ENCODE measurements at places on chromosomes 6 and 20.

GRCh38 chr20:42775037-42775436 is 414.7 kb downstream of the PTPRT start:
- no peak for DNase-seq

GRCh38 chr6:145845557-145845956 is 31.0 kb upstream of the FBXO30 start:
- DNase-seq = no peak

GRCh38 chr20:60036746-60037499 is 78.7 kb downstream of the CDH26 start:
- peak; percentile 42 for DNase-seq

DNA sequence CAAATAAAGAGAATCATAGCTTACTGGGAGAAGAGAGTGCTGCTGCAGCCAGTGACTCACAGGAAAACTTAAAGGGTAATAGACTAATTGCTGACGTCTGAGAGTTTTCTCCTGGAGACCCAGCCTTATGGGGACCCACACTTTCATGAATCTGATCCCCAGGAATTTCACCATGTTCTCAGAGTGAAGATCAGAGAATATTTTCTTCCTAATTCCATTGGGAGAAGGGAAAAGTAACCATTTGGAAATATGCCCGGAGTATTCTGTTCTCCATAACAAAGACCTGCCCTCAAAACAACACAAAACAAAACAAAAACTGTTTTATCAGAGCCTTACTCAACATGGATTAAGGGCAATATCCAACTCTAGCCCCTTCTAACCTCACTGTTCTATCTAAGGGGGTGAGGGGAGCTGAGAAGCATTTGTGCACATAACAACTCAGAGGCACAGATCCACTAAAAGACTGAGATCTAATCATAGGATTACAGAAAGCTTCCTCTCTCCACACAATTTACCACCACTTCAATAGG is 168.2 kb upstream of the SSTR4 start:
- no peak for DNase-seq

DNA sequence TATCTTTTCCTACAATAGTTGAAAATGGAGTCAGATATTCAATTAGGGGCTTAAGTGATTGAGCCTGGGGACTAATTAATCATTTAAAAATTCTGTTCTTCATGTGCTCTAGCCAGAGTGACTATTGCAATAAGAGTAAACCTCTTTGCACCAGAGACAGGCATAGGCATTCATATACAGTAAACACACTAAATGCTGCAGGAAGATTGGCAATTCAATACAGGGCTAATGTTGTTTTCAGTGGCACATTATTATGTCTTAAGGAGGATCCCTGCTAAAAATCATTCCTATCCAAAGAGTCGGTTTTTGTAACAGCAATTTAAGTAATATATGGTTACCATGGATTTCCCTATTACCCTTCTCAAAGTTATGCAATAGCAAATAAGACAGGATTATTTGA is 1.2 kb downstream of the PDE7B start:
- DNase-seq = peak; percentile 42

DNA sequence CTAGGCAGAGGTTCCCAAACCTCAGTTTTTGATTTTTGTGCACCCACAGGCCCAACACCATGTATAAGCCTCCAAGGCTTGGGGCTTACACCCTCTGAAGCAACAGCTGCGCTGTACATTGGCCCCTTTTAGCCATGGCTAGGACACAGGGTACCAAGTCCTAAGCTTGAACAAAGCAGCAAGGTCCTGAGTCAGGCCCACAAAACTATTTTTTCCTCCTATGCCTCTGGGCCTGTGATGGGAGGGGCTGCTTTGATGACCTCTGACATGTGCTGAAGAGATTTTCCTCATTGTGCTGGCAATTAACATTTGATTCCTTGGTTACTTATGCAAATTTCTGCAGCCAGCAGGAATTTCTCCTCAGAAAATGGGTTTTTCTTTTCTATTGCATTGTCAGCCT is 262.2 kb upstream of the CEP162 start:
- DNase-seq = no peak

GRCh38 chr20:51385646-51386530 is 156.6 kb downstream of the NFATC2 start:
- peak; percentile 55 for DNase-seq

DNA sequence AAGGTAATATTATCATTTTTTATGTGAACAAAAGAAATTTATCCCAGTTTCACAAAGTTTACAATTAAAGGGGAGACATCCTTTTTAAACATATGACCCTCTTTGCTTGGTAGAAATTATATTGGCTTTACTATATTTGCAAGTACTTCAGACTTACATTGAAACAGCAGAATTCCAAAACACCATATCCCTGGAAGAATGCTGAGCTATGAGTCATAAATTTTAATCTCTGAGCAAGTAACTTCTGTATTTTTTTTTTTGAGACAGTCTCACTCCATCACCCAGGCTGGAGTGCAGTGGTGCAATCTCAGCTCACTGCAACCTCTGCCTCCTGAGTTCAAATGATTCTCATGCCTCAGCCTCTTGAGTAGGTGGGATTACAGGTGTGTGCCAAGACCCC is 240.4 kb downstream of the TBC1D32 start:
- peak; percentile 73 for DNase-seq

- DNase-seq = no peak
Measured at GRCh38 chr20:43971267-43971666, 56.6 kb downstream of the TOX2 start.

DNA sequence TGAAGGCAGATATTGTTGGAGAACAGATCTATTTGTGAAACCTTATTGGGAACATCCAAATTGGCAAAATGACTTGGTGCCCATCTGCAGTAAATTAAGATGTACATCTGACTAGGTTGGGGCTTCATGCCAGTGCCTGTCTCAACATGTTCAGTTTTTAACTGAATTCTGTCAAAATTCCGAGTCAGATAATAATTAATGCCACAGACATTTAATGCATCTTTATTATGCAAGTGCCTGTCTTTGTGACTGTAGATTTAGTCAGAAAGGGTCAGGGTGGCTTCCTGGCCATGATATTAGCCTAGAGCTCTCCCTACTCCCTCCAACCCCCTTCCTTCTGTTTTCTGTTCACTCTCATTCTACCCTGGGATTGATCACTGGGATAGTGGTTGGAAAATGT is 199.3 kb upstream of the FLRT3 start:
- DNase-seq = no peak

GRCh38 chr6:114735025-114735735 is 392.4 kb upstream of the HS3ST5 start:
- DNase-seq = no peak

DNA sequence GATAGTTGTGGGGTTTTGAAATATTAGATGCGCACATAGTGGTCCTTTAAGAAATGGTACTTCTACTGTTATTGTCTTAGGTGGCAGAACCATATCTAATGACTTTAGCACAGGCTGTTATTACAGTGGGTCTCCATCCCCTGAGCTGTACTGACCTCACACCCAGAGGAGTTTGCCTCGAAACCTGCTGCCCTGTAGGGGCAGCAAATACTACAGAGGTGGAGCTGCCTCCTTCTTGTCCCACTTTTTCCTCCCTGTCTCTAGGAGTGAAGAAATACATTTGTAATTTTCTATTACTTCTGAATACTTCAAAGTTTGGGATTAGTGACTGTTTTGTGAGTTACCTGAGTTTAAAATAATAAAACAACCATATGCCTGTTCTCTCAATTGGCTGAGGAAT is 8.2 kb downstream of the TRIM31 start:
- DNase-seq = no peak

- no peak for DNase-seq
Measured at GRCh38 chr6:163188746-163189145, 225.8 kb upstream of the QKI start.

DNA sequence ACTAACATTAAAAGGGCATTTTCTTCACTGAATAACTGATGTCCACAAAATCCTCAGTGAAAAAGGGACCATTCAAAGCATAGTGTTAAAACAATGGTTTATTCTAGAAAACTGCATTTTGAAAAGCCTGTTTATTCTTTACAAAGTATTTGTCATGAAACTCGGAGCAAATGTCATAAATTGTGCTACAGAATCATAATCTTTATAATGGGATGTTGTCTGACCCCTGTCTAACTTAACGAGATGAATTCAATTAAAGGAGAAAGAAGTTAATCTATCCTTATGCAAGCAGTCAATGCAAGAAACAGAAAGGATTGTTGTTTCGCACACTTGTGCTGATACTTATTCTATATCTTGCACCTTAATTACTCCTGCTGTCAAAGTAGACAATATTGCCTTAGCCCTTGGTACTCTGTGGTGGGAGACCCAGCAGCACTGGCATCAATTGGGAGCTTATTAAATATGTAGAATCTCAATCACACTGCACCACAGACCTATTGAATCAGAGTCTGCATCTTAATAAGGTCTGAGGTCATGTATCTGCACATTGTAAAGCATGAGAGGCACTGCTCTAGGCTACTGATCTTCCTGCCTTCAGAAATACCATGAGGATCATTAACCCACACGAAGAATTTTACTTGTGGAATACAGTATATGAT is 708.3 kb downstream of the HDGFL1 start:
- no peak for DNase-seq

GRCh38 chr6:170454512-170455285 is 98.4 kb downstream of the PSMB1 start:
- no peak for DNase-seq

GRCh38 chr20:64164123-64164836 is at the start of gene MYT1:
Gene MYT1, plus strand, starts transcription at chr20:64164452. Its CDS starts 34,410 bp downstream, at chr20:64198862.
- no peak for DNase-seq

DNA sequence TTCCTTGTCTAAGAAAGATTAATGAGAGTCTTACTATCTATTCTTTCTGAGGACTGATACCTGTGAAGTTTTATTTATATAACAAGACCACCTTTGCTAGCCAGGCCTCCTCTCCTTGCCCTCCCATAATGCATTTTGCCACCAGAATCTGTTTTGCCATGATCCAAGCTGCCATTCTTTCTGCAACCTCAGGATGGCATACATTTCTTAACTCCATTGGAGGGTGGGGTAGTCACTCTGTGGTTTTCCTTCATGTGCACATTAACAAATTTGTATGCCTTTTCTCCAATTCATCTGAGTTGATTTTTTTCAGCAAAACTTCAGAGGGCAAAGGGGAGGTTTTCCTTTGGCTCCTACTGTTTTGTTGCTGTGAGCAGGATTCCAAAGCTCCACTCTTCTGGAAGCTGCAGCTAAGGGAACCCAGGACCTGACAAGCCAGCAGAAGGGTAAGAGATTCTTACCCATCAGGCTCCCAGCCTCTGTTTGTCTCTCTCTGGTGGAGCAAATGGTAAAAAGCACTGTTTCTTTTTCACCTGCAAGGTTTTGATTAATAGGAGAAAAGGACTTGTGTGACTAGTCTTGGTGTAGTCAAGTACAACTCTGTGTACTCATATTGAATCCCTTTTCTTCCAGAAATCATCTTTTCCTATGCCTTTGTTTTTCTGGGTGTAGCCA is 26.2 kb upstream of the ENPP4 start:
- no peak for DNase-seq

- no peak for DNase-seq
Measured at GRCh38 chr6:122778302-122778701, 1.2 kb upstream of the FABP7 start.

DNA sequence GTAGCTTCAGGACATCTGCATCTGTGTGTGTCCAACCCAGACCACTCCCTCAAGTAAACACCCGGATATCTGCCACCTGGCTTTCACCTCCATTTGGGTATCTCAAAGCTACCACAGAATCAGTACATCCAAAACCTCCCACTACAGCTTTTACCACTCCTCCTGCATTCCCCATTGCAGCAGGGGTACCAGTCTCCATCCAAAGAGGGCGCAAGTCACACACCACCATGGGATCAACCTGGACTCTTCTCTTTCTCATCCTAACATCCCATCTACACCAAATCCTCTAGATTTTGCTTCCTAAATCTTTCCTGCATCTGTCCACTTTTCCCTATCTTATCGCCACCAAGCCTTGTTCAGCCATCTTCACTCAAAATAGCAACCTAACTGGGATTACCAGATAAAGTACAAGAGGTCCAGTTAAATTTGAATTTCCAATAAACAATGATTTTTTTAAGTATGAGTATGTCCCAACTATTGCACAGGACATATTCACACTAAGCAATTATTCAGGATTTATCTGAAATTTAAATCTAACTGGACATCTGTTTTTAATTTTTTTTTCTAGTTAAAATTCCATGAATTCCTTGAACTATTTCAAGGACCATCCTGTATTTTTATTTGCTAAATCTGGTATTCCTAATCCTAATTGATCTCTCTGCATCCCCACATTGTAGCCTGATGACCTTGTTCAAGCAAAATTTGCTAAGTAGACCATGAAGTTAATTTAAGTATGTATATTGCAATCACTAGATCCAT is 164.3 kb upstream of the MLN start:
- DNase-seq = no peak

GRCh38 chr6:156190270-156190669 is 586.9 kb upstream of the ARID1B start:
- DNase-seq = no peak

DNA sequence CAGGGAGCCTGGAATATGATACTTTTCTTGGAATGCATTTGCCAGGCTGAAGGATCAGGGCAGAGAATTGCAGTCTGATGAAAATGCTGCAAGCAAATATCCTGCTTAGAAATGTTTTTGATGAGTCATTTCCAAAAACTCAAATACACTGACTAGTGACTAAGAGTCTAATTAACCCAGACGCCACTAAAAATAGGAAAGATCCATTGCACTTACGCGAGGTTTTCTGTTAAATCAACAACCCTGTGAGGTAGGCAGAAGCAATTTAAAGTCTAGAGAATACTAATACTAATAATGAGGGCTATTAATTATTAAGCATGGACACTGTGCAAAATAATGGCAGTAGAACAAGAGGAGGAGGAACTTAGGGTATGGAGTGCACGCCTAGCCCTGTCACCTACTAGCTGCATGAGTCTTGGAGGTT is 130.1 kb upstream of the DOK5 start:
- DNase-seq = peak; percentile 87

GRCh38 chr6:134295953-134296553 is 21.9 kb downstream of the SGK1 start:
- DNase-seq = peak; percentile 99

- no peak for DNase-seq
Measured at GRCh38 chr20:32152421-32153155, 43.1 kb downstream of the TM9SF4 start.
